Fibroblast of gingiva (primary cell): ENCODE measurements at places on chromosomes 5 and 9.

DNA sequence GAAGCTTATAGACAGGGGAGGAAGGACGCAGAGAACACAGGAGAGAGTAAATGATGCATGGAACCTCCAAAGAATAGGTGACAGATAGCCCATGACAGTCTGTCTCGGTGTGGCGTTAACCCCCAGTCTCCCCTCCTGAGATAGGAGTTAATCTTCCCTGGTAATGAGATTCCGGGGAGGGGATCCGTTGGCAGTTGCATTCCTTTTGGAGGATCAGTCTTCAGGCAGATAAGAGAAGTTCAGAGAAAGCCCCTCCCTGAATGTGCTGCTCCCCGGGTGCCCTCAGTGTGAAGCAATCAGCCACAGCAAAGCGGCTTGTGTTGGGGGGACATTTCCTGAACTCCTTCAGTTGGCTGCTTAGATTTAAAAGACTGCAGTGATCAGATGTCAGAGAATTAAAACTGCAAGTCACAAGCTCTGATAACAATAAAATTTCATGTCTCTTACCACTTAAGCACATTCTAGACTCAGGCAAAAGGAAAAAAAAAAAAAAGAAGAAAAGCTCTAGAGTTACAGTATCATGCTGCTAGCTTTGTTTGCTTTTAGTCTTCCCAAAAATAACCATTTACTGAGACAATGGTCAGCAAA is 121.1 kb downstream of the EGFLAM start:
- DNase-seq: no peak

DNA sequence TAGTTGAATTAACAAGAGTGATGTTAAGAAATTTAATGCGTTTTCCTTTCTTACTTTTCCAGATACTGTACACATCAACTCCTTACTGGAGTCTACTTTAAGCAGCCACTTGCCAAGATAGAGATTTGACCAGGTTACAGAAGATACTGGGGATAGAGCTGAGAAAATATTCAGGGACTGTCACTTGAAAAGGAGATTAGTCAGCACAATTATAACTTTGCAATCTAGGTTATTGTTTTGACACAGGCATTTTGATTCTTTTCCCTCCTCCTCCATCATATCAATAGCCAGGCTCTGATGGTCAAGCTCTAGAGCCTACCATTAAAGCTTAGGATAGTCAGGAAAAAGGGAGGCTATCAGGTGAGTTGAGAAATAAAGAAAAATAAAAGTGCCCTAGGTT is 345.9 kb upstream of the ITGA1 start:
- no peak for DNase-seq

- DNase-seq: no peak
Measured at GRCh38 chr5:74765929-74766328, 988 bp downstream of the GFM2 start.

GRCh38 chr9:38182321-38182720 is 113.3 kb upstream of the SHB start:
- no peak for DNase-seq
